ENCODE measurements at places on chromosomes 1 and 21. TPM values are rescaled to one million over a fixed set of nuclear protein-coding genes. Genes with fewer than 3 reads are reported as not detected.

Gene ADAMTS5
- 0.64 TPM for total RNA-seq

DNA sequence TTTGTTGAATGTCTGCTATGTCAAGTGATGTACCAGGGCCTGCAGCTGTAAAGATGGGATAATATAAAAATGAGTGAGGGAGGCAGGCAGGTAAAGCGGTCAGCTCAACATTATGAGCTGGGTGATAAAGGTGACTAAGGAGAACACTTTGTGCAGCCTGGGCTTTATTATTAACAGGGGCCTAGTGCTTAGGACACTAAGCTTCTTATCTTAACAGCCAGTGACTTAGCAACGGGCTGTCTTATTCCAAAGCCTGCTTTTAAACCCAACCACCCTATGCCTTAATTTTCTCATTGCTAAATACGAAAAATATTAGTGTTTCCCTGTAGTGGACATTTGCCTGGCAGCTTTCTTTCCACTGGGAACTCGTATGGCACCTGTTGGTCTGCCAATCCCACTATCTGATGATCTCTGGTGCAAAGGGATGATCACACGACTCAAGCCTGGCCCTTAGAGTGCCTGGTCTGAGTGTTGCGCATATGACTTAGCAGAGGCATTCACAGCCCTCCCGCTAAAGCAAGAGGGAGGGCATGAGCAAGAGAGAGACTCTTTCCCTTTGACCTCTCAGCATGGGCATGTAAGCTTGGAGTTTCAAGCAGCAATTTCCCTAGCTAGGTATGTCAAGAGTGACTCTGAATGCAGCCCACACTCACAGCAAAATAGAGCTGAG lies 98.6 kb upstream of the PAPPA2 start:
- DNase-seq = no peak

GRCh38 chr1:201578008-201578888 lies 39.3 kb downstream of the NAV1 start:
- DNase-seq = no peak

DNA sequence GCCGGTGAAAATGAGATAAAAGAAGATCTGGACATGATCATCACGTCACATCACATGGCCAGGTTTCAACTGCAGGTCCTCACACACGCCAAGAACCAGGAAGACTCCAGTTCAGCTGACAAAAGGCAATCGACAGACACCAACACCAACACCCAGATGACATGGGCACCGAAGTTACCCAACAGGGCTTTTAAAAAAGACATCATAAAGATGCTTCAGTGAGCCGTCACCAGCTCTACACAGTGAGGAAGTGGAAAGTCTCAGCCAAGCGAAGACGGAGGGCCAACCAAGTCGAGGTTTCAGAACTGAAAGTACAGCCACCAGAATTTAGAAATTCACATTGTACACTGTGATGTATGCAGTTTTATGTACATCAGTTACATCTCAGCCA lies 154.3 kb upstream of the COL6A1 start:
- DNase-seq = no peak

GRCh38 chr1:87513966-87514660 lies 185.4 kb downstream of the LMO4 start:
- no peak for DNase-seq

Measured in WTC11 (cell line).